ENCODE measurements at places on chromosomes 3 and 15.

GRCh38 chr3:72035606-72036005 lies 250.7 kb upstream of the PROK2 start:
- no peak for DNase-seq

- no peak for DNase-seq
These were observed 39.3 kb downstream of the PLD1 start for GRCh38 chr3:171770689-171771620.

DNA sequence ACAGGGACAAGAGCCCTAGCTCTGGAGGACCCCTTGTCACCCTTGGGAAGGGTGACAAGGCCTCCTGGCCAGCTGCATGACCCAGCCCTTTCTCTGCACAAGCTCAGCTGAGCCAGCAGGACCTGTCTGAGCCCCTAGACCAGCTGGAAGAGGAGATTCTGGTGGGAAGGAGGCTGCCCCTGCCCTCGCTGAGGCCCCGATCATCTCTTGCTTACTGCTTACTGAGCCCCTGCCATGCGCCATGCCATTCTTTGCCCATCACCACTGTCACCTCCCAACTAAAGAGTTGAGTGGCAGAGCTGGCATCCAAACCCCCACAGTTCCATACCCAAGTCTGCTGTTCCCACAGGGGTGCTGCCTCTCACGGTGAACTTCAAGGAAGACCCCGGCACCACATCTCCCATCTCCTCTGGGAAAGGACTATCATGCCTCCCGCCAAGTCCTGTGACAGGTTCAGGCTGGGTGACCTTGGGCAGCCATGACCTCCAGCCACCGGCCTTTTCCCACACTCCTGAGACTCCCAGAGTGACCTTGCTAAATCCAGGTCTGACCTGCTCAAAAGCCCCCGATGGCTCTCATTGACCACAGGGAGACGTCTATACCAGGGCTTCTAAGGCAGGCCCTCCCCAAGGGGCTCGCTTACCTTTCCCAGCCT lies 34.0 kb downstream of the ACSBG1 start:
- DNase-seq = no peak

- DNase-seq = no peak
These were observed 53.1 kb upstream of the CFAP161 start for GRCh38 chr15:81080996-81081395.

- no peak for DNase-seq
These were observed 817.8 kb upstream of the NECTIN3 start for GRCh38 chr3:110253794-110254193.

GRCh38 chr15:84831028-84831427 lies 13.9 kb downstream of the ALPK3 start:
- DNase-seq = no peak

DNA sequence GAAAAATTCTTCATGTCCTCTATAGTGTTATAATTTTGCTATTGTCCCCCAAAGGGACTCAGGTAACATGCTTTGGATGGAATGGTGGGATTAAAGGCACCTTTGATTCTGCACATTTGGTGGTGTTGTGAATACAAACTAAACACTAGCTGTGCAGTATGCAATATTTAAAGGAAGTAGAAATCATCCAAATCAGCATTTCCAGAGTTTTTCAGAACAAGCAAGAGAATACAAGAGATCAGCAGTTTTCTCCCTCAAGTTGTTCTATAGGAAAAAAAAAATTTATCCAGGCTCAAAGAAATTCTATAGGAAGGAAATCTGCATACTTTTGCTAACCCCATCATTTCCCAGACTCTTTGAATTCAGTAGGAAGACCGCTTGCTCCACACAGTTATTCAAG lies 10.2 kb upstream of the ADIPOQ start:
- DNase-seq = no peak

- DNase-seq = no peak
These were observed 1.6 kb upstream of the RBMS3 start for GRCh38 chr3:29279286-29279685.

DNA sequence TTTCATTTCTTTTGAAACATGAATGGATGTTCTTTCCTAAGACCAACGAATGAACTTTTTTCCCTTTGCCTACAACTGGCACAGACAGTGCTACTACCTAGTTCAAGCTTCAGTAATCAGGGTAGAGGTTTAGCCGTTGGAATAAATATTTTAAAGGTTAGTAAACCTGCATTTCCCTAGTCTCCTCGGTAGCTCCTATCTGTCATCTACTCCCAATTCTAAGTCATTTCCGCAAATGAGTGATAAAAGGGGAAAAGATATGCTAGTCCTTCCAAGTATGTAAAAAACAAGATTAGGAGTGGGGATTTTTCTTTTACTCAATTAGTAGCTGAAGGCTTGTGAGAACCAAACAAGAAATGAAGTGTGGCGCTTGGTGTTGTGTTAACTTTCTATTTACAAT lies 15.2 kb downstream of the SLTM start:
- no peak for DNase-seq

- DNase-seq = no peak
These were observed 218.4 kb downstream of the SOX2 start for GRCh38 chr3:181930105-181930504.

Data from central memory CD4-positive, alpha-beta T cell (primary cell).